Effector memory CD4-positive, alpha-beta T cell (primary cell): ENCODE measurements at places on chromosomes 6 and 20.

DNA sequence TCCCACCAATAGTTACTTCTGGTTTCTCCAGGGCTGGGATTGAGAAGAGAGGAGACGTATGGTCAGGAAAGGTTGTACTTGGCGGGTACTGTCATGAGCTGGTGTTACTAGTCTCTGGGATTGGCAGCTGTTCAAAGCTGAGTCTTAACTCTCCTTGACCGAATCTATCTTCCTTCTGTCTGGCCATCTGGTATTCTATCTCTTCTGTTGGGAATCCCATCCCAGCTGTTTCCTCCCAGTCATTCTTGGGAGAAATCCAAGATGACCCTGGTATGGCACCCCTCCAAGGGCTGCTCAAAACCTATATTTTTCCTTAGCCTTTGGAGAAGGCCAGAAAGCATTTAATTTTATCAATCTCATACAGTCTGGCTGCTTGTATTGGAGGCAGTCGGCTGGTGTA is 287.0 kb upstream of the CHD6 start:
- DNase-seq = no peak

- no peak for DNase-seq
These were observed 815.5 kb upstream of the SLC35B3 start for GRCh38 chr6:9250852-9251251.

DNA sequence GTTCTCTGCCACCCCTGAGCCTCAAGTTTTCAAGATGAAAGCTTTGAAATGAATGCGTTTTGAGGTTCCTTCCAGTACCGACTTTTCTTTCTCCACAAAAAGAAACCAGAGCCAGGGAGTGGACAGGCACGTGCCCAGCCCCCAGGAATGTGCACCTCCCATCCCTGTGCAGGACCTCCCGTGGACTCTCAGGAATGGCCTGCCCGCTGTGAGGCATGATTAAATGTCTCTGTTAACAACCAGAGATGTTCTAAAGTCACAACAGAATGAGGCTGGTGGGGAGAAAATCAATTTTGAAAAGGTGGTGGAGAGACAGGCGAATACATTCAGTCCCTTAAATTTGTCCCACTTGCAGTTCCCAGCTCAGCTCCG is 1.5 kb downstream of the TGM3 start:
- no peak for DNase-seq

- DNase-seq = no peak
These were observed 171.4 kb downstream of the ZFAND3 start for GRCh38 chr6:37990762-37991525.

DNA sequence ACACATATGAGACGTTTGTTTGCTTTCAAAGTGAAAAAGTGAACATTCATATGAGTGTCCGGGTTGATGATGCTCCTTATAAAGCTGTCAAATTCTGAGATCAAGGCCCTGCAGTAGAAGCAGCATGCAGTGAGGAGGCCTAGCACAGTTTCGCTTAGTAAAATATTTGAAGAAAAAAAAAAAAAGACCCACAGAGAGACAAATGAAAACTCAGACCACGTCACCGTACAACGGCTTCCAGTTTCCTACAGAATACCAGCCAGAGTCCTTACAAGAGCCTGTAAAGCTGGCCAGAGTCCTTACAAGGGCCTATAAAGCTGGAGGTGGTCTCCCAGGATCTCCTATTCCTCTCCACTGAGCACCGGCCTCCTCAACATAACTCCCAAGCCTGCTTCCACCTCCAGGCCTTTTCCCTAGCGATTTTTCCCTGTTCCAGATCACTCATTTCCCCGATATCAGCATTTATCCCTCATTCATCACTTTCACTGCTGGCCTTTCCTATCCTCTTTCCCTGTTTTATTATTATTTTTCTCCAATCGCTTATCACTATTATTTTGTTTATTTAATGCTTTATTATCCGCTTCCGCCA is 1.5 kb upstream of the HMGN4 start:
- no peak for DNase-seq

DNA sequence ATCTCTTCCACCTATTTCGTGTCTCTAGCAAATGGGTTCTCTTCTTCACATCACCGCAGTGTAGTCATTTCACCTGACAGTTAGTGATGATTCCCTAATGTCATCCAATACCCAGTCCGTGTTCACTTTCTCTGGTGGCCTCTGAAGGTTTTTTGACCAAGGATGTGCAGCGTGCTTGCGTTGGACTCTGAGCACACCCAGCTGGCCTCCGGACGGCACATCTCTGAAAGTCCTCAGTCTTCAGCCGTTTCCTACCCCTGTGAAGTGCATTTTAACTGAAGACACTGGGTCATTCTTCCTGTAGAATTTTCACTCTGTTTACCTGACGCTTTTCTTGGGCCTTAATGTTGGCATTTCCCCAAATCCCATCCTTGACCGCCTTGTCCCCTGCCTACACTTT is 98.7 kb downstream of the ERMARD start:
- no peak for DNase-seq

DNA sequence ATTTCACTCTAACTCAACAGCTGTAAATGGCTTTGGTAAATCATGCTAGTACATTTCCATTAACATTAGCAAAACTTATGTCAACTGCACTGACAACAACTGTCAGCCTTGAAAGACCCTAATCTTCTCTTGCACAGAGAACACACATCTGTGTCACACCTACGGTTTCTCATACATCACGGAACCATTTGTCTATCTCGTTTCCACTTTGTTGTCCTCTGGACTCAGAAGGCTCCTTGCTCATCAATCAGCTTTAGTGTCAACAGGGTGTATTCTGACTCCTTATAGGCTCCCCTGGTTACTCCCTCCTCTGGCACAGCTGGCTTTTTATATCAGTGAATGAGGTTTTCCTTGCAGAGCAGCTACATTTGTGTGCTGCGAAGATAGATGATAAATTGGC is 49.3 kb downstream of the CD83 start:
- DNase-seq = no peak

GRCh38 chr6:11667876-11668275 is 110.7 kb downstream of the ADTRP start:
- DNase-seq = no peak

- DNase-seq = no peak
These were observed 3.0 kb upstream of the OTOR start for GRCh38 chr20:16745204-16745603.

GRCh38 chr6:11329726-11330412 is 97.4 kb upstream of the NEDD9 start:
- DNase-seq = no peak

DNA sequence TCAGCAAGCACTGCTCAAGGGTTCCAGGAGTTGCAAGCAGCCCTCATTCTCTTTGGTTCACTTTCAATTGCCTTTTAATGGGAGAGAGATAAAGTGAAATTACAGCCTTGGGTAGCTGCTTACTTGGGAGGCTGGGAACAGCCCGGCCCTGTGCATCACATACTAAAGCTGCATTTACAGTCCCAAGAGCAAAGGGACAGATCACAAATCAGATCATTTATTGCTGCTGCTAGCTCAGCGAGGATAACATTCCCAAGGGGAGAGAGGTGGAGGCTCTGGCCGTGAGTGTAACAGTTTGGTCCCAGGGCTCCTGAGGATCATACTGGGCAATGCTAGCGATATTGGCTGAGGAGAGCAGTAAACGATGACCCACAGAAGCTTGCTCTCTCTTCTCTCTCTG is 133.1 kb downstream of the CDH26 start:
- no peak for DNase-seq

- no peak for DNase-seq
These were observed 8.2 kb upstream of the KCNB1 start for GRCh38 chr20:49490689-49491088.

- DNase-seq = no peak
These were observed 790.6 kb downstream of the MAFB start for GRCh38 chr20:39898467-39898852.

DNA sequence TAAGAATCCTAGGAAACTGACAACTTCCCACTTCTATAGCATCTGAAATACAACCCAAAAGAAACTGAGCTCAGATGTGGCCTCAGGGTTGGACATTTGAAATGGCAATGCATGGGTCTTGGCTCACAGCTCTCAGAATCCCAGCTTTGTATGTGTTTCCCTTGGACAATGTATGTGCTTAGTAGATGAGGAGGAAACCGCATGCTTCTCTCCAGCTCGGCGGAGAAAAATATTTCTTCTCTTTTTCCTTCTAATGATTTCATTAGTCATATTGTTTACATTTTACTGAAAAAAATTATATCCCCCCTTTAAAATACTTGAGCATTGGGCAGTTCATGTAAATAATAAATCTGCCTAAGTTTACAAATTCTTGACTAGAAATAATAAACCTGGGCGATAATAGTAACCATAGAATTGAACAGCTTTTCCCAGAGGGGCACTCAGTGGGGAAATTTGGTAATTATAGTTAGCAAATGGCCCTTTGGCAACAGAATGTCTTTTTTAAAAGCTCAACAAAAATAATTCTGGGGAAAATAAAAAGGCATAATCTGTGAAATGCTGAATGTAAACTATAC is 55.3 kb downstream of the PFDN4 start:
- no peak for DNase-seq

DNA sequence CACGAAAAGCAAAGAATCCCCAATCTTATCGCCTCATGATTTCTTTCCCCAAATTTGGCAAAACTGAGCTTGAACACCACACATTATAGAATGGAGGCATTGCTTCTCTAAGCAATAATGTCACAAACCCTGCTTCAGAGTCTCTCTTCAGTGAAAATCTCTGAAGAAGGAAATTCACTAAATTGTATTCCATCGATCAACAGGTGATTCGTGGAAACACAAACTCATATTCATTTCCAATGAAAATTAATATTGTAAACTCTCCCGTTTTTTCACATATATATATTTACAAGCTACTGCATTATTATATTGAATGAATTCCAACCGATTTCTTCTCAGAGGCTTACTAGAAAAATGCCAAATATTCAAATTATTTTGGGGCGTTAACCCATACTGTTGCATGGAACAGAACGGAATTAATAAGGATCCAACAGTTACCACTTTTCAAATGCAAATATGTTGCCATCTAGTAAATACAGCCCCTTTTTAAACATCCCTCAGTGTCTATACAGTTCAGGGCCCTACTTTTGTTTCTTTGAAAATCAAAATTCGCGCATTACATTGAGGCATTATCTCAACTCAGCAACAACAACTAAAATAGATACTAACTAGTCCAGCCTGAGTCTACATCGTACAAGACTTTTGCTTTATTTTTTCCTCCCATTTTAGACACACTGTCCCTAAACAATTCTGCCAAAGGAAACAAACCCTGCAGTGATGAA is 1.3 kb downstream of the KIF13A start:
- DNase-seq = no peak

DNA sequence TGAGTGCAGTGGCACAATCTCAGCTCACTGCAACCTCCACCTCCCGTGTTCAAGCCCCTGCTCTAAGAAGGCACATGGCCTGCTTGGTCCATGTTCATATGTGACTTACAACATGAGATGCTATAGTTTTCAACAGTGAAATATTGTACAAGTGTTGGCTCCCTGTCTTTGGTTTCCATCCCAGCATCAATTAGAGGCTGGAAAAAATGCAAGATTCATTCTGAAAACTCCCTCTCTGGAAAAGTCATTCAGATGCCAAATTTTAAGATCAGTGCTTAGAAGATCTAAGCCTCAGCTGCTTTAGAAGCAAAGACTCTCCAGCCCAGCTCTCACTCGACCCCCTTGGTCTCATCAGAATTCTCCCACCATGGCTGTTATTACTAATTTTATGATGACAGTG is 398.9 kb downstream of the KIF16B start:
- no peak for DNase-seq

DNA sequence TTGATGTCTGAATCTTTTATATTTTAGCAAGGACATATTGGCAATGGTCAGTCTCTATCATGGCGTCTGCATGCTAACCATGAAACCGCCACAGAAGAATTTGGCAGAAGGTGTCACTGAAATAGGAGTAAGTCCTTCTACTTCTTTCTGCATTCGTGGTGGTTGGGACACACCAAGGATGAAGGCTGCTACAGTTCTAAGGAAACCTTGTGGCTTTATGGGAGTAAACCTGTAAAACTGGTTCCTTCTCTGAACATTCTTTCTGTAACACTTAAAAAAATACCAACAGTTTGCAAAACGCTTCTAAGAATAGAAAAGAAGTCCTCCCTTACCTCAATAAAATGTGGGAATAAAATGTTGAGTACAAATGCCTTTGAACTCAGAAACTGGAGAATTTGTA is 195.3 kb downstream of the SLC24A3 start:
- DNase-seq = no peak

DNA sequence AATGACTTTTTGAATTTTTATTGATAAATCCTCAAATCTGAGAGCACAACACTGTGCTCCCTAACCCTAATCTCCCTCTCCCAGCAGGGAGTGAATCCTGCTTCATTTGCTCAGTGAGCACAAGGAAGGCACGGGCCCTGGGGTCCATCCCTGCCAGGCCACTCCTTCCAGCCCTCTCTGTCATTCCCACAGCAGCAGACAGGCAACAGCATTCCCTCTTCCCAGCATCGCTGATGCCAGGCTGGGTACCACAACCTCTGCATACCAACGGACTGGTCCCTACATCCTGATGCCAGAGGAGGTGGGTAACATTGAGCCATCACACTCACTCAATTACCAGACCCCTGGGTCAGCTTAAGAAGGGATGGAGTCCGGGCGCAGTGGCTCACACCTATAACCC is 34.2 kb downstream of the MRPL14 start:
- no peak for DNase-seq

DNA sequence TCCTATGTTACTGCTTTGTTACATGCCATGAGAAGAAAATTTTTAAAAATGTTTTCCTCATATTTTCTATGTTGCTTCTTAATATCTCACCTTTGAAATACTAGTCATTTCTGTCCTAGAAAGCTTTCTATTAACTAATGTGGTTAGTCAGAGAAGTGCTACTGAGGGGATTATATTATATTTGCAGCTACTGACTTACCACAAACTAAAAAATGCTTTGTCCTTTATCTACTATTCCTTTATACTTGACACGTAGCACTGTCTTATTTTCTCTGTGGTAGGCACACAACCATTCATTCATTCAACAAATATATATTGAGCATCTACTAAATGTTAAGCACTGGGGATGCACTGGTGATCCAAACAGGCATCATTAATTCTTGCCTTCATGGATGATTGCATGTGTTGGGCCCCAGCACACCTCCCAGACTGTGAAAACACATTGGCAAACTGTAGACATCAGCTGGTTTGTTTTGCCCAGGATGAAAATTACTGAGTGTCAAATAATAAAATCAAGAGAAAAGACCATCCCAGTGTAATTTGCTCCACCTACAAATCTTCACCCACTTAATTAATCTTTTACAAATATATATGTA is 10.7 kb upstream of the MLIP start:
- no peak for DNase-seq

- no peak for DNase-seq
These were observed 180.5 kb downstream of the SOD2 start for GRCh38 chr6:159512571-159512970.

GRCh38 chr6:24052590-24052961 is 73.4 kb upstream of the NRSN1 start:
- DNase-seq = no peak

GRCh38 chr6:42137194-42137753 is 5.1 kb downstream of the C6orf132 start:
- DNase-seq = no peak

GRCh38 chr6:78089531-78089930 is 436.7 kb downstream of the MEI4 start:
- no peak for DNase-seq
